Activated CD4-positive, alpha-beta T cell treated with anti-CD3 and anti-CD28 coated beads, Interleukin-10, Interleukin-2, amounts not matched to agents 100 ng/mL and 50 ng/mL, durations not matched to agents 16 hours and 8 hours (primary cell): ENCODE measurements at places on chromosomes 13 and 19.
A peak's percentile ranks its signal among the peaks of the same experiment; 100 is the strongest.

- no peak for DNase-seq
Measured at GRCh38 chr13:21501686-21502085, 42.6 kb upstream of the ZDHHC20 start.

GRCh38 chr13:110562036-110562597 lies 595 bp upstream of the RAB20 start:
- peak; percentile 15 for DNase-seq

DNA sequence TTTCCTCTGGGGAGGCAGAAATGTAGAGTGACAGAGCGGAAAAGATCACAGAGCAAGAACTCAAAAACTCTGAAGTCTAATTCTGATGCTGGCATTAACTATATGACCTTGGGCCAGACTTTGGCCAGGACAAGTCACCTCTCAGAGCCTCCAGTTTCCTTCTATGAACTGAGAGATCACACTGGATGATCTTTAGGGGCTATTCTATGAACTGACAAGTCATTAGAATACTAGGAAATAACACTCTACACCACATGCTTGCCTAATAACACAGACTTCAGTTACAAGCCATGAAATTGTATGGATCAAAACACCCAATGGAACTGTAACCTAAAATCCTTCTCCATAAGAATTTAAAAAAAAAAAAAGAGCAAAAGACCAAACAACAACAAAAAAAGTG lies 16.9 kb downstream of the SLC25A30 start:
- no peak for DNase-seq

DNA sequence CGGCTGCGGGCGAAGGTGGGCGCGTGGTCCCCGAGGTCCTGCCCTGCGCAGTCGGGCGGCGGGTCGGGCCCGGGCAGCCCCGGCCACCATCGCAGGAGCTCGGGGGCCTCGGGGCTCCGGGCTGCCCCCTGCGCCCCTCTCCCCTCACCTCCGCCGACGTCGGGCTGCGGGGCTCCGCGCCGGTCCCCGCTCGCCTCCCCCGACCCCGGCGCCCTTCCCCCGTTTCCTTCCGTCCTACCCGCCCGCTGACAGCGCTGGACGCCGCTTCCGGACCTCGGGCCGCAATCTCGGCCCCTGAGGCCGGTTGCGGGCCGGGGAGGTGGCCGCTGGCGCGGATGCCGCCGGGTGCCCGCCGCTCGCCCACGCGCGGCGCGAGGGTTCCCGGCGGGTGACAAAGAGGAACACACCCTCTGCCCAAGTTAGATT lies 720 bp downstream of the FARP1 start:
- DNase-seq: no peak

DNA sequence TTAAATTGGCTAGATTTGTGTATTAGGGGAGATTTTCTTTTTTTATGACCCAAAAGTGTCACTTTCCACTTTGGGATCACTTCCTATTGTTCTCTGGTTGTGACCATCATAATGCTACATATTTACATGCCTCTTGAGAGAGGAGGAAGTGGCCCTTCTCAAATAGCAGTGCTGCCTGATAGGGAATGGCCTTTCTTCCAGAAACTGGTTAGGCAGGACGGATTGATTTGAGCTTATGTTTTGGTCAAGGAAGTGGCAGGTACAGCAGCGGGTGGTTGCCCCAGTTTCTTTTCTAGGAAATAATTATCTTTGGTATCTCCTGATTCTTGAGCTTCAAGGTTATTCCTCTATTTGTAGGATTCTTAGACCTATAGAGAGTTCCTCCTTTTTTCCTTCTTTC lies 21.9 kb upstream of the WTIP start:
- no peak for DNase-seq

DNA sequence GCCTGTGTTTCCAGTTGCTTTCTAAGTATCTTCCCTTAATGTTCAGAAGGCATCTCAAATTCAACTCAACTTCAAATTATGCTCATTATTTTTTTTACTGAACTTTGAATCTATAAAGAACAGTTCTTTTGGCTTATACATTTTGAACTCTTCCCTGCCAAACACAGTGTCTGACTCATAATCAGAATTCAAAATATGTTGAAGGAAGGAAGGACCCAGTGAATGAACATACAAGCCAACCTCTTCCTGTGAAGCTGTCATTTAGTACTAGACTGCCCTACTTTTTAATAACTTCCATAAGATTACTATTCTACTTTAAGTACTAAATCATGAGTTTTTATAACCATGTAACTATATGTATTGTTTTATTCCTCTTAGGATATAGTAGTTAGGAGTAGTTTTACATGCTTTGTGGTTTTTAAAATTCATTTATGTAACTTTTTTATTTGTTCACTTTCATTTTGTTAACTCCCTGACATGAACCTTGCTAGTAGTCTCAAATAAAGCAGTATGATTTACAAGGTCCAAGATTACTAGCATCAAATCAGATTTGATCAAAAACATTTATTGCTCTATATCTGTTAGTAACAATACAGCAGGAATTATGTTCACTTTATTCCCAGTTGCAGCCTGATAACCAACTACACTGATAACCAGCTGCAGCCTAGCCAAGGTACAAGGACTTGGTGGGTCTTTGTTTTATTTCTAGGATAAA lies 6.4 kb downstream of the NUDT15 start:
- DNase-seq: peak; percentile 61

DNA sequence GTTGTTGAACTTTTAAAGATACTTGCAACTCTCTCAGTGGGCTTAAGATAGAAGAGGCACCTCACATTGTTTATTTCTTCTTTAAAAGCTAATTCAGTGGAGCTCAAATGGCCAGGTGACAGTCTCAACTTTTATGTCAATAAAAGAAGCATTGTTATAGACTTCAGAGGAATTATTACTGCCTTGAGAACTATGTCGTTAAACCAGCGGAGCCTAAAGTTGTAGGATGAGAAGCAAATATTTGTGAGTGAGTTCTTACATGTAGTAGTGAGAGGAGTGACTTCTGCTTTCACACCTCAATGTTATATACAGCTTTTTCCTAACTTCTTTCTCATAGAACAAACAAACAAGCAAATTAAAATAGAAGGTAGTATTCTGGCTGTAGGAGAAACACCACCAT lies 31.2 kb upstream of the DGKH start:
- DNase-seq: no peak
